ENCODE measurements at places on chromosomes 12 and 14.

GRCh38 chr14:25237845-25238244 is 187.9 kb upstream of the STXBP6 start:
- DNase-seq = no peak

DNA sequence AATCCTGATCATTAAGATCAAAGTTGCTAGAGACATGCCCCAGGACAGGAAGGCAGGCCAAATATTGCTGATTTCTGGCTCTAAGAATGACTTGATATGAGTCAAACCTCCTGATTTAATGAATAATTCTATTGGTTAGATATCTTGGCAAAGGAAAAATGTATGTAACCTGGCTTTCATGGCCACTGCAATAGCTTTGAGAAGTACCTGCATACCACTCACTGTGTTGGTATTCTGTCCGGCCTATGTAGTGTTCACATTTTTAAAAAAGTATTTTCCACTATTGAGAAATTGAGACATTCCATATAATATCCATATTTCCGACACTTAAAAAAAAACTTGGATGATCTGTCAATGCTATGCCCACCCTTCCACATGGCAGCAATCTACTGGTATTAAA is 283.1 kb upstream of the SOX5 start:
- no peak for DNase-seq

DNA sequence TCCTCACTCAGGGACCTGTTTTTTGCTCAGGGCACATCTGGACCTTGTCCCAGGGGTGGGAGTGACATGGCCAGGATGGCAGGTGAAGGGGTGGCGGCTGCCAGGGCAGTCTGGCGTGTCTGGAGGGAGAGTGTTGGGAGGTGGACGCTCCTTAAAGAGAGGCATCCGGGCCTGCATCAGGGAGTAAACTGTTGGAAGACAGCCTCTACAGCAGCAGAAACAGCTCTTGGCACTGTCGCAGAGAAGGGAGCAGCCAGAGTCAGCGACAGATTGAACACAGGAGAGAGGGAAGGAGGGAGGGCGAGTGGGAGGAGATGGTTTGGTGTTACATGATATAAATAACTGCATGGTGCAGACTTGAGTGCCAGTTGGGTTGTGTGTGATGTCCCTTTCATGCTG is 52.8 kb downstream of the IGF1 start:
- DNase-seq = no peak

- no peak for DNase-seq
Observed at GRCh38 chr12:55058082-55058481, 38.3 kb downstream of the NEUROD4 start.

GRCh38 chr12:107657133-107657532 is 28.5 kb upstream of the PWP1 start:
- DNase-seq = no peak

DNA sequence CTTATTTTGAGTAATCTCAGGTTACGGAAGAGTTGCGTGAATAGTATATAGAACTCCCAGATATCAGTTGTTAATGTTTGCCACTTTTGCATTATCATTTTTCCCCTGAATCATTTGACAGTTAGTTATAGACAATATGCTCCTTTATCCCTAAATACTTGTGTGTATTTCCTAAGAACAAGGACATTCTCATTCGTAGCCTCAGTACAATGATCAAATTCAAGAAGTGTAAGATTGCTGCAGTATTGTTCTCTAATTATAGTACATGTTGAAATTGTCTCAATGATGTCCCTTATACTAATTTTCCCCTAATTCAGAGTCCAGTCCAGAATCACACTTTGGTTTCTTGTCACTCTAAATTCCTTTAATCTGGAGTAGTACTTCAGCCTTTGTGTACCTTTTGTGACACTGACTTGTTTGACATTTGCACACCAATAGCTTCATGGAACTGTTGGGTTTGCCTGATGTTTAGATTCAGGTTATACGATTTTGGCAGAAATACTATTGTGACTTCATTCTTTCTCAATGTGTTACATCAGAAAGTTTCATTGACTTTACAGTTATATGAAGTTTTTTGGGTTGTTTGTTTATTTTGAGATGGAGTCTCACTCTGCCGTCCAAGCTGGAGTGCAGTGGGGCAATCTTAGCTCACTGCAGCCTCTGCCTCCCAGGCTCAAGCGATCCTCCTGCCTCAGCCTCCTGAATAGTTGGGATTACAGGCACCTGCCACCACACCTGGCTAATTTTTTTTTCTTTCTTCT is 13.1 kb downstream of the DYNC1H1 start:
- no peak for DNase-seq

DNA sequence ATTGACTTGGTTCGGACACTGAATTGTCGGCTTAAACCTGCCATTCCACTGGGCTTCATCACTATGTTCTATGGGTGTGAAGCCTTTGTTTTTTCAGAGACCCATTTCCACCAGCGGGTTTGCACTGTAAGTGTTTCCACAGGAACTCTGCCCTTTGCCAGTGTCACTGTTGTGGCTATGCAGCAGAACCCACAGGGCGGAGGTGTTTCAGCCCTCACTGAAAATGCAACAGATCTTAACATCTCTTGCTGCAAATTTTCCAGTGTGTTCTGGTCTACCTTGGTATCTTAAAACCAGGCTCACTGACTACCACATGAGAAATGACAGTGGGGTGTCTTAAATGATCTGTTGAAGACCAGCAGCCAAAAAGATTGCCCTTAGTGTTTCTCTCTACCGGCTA is 21.1 kb downstream of the PRKCH start:
- DNase-seq = peak; percentile 92

- DNase-seq = no peak
Observed at GRCh38 chr14:28097585-28097984, 669.0 kb upstream of the FOXG1 start.

DNA sequence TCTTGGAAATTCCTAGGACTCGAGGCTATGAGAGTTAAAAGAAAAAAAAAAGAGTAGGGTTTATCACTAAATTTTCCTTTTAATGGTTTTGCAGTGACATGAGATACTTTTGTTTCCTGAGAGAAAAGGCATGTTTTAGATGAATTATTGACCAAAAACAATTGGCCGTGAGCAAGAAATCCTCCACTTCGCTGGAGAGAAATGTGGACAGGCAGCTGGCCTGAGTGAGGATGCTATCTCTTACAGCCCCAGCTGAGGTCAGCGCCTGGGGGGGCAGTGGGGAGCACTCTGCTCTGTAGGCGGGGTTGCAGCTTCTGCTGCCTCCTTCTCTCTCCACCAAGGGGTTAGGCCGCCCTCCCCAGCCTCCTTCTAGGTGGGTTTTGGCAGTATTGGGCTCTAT is 54.7 kb downstream of the PRIMA1 start:
- DNase-seq = no peak

- DNase-seq = no peak
Observed at GRCh38 chr12:19657118-19657731, 217.9 kb downstream of the AEBP2 start.

DNA sequence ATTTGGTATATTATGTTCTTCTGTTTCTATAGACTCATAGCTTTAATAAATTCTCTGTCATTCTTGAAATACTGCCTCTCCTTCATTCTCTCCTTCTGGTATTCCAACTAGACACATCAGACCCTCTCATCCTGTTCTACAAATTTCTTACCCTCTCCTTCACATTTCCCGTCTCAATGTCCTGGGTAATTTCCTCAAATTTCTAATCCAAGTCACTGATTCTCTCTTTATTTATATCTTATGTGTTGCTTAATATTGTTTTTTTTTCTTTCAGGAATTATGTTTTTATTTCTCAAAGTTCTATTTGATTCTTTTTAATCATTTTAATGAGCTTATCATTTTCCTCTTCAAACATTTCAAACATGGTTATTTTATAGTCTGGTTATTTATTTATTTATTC is 94.0 kb downstream of the RALGAPA1 start:
- DNase-seq = no peak

All from activated CD4-positive, alpha-beta T cell treated with anti-CD3 and anti-CD28 coated beads, Interleukin-2, Interleukin-6, amounts not matched to agents 100 ng/mL and 50 ng/mL, durations not matched to agents 16 hours and 8 hours (primary cell).